ENCODE measurements at places on chromosomes 11 and 22. TPM values are rescaled to one million over a fixed set of nuclear protein-coding genes. Genes with fewer than 3 reads are reported as not detected.

DNA sequence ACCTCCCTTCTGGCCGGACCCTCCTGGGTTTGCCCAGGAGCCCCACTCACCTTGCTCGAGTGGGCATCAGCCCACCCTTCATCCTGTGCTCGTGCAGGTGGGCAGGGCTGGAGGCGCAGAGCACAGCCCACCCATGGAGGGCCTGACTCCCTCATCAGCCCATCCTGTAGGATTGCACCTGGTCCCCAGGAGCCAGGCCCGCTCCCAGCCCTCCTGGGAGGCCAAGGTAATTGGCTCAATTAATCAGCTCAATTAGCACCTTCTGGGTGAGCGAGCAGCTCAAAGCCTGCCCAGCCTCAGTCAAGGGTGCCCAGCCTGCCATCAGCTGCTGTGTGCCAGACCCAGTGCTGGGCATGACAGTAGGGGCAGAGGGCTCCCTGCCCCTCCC, 58.1 kb upstream of the NECTIN1 start:
- H3K27ac ChIP-seq, result no peak overlapping the region
- no peak for DNase-seq
- peaks cover 2% of the 10 kb centered on the region for H3K36me3 ChIP-seq
- H3K27me3 ChIP-seq, result peaks cover 8% of the 10 kb centered on the region
- peaks cover 10% of the 10 kb centered on the region for H3K4me1 ChIP-seq

DNA sequence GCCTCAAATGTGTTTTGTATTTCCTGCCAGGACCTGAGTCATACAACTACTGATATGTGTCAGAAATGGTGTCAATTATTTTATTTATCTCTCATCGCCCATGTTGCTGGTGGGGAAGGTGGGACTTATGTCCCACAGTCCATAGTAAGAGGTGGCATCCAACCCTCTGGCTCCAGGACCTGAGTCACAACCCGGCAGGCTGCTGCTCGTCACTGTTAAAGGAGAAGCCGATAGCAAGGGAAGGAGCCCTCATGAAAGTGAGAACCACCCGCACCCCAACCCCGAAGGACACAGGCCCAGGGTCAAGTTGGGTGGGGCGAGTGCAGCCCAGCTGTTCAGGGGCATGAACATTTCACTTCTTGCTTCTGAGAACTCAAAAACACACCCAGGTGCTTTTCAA, 33.1 kb upstream of the TP53I11 start:
- H3K36me3 ChIP-seq, result no peaks in the 10 kb centered on the region
- H3K4me3 ChIP-seq, result no peak overlapping the region
- no peaks in the 10 kb centered on the region for H3K4me1 ChIP-seq
- H3K27me3 ChIP-seq, result peaks cover 24% of the 10 kb centered on the region
- DNase-seq, result no peak

DNA sequence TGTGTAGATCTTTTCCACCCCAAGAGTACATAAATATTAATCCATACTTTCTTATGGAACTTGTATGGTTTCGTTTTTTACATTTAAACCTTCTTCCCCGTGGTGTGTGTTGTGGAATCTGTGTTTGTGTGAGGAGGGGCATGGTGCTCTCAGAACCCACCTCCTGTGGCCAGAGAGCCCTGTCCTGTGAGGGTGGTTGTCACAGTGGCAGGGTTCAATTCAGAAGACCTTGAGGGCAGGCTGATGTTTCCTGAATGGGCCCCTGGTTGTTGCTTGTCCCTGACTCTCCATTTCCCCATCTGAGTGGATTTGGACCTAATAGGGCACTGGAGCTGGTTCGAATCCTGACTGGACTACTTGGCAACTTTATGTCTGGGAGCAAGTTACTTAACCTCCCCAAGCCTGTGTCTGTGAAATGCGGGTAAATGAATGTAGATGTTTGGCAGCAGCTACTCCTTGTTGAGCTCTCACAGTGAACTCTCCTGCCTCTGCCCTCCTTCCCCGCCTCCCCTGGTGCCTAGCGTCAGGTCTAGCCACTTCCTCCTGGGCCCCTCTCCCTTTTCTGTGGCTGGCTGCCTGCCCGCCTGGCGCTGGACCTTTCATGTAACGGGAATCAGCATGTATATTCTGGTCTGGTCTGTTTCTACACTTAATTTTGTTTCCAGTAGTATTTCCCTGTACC, 7.3 kb downstream of the NEAT1 start:
- peaks cover 65% of the 10 kb centered on the region for H3K36me3 ChIP-seq
- H3K4me3 ChIP-seq, result peak overlapping the region; percentile 98
- peaks cover 90% of the 10 kb centered on the region for H3K4me1 ChIP-seq
- DNase-seq, result no peak
- no peaks in the 10 kb centered on the region for H3K27me3 ChIP-seq

- H3K36me3 ChIP-seq, result peaks cover 2% of the 10 kb centered on the region
- no peak overlapping the region for H3K27ac ChIP-seq
- DNase-seq, result no peak
- H3K27me3 ChIP-seq, result peaks cover 27% of the 10 kb centered on the region
- H3K4me3 ChIP-seq, result no peak overlapping the region
Measured at GRCh38 chr11:106271086-106271485, 193.6 kb downstream of the AASDHPPT start.

- no peak for DNase-seq
- no peaks in the 10 kb centered on the region for H3K27me3 ChIP-seq
- no peak overlapping the region for H3K4me3 ChIP-seq
- H3K36me3 ChIP-seq, result no peaks in the 10 kb centered on the region
- H3K27ac ChIP-seq, result peak overlapping the region; percentile 95
Measured at GRCh38 chr22:28710107-28710506, 30.5 kb upstream of the TTC28 start.

DNA sequence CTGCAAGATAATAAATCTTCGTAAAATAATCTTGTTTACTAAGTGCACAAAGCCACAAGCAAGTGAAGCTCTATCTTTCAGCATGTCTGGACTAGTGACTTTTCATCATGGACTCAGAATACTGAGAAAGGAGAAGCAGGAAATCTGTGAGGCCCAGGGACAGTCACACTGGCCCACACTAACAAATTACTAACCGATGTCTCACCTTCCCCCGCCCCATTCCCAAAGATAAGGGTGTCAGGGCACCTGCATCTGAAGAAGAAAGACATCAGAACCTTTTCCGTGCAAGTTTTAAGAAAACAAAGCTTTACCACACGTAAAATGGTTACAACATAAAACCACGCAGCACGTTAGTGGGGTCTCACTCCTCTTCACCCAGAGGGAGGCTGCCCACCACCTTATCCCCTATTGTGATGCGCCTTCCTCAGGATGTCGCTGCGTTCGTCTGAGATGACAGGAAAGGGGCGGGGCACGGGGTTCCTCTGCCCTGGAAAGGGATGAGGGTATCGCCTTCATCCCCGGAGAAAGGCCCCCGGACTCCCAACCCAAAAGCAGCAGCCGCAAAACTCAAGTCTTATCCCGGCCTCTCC, 616 bp downstream of the BTBD10 start:
- H3K4me3 ChIP-seq, result peak overlapping the region; percentile 99
- H3K27me3 ChIP-seq, result peaks cover 3% of the 10 kb centered on the region
- peaks cover 29% of the 10 kb centered on the region for H3K4me1 ChIP-seq
- DNase-seq, result no peak
- H3K27ac ChIP-seq, result peak overlapping the region; percentile 99

GRCh38 chr11:22163394-22163797, 29.5 kb upstream of the ANO5 start:
- DNase-seq, result no peak
- H3K27me3 ChIP-seq, result no peaks in the 10 kb centered on the region
- H3K4me1 ChIP-seq, result no peaks in the 10 kb centered on the region
- no peaks in the 10 kb centered on the region for H3K36me3 ChIP-seq
- no peak overlapping the region for H3K27ac ChIP-seq

- H3K4me1 ChIP-seq, result no peaks in the 10 kb centered on the region
- H3K4me3 ChIP-seq, result no peak overlapping the region
- no peak for DNase-seq
- H3K27ac ChIP-seq, result no peak overlapping the region
Measured at GRCh38 chr11:113487622-113488021, 12.4 kb upstream of the DRD2 start.

GRCh38 chr22:36368359-36368983, 19.3 kb downstream of the MYH9 start:
- H3K36me3 ChIP-seq, result peaks cover 3% of the 10 kb centered on the region
- peak overlapping the region; percentile 91 for H3K27ac ChIP-seq
- no peak for DNase-seq
- peak overlapping the region; percentile 63 for H3K4me3 ChIP-seq
- H3K27me3 ChIP-seq, result no peaks in the 10 kb centered on the region
- peaks cover 99% of the 10 kb centered on the region for H3K4me1 ChIP-seq

GRCh38 chr11:65903068-65903481, 2.9 kb upstream of the FOSL1 start:
- H3K27ac ChIP-seq, result peak overlapping the region; percentile 90
- no peaks in the 10 kb centered on the region for H3K36me3 ChIP-seq
- peak; percentile 81 for DNase-seq
- no peaks in the 10 kb centered on the region for H3K27me3 ChIP-seq

SEPTIN5 gene
- total RNA-seq, result 108 TPM

DNA sequence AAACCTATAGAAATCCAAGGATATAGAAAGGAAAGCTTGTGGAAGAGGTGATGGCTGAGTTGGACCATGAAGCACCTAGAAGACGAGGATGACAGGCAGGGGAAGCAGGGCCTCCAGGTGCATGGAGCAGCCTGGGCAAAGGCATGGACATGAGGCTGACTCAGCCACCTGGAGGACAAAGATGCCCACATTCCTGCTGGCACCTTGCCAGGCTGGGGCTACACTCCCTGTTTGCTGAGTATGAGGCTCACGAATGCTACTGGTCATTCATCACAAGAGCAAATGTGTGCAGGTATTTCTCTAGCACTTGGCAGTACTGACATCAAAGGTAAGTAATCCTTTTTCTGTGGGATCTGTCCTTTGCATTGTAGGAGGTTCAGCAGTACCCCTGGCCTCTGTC, 7.1 kb upstream of the SCGB2A1 start:
- H3K27ac ChIP-seq, result no peak overlapping the region
- no peaks in the 10 kb centered on the region for H3K4me1 ChIP-seq
- H3K27me3 ChIP-seq, result peaks cover 41% of the 10 kb centered on the region
- no peak overlapping the region for H3K4me3 ChIP-seq
- no peak for DNase-seq

- peaks cover 10% of the 10 kb centered on the region for H3K27me3 ChIP-seq
- peak overlapping the region; percentile 87 for H3K4me3 ChIP-seq
- DNase-seq, result peak; percentile 89
- peaks cover 12% of the 10 kb centered on the region for H3K4me1 ChIP-seq
Measured at GRCh38 chr22:41197038-41197972, 7.8 kb upstream of the L3MBTL2 start.

CALCB gene
- total RNA-seq, result not detected

GRCh38 chr11:95682552-95682951, 107.0 kb downstream of the FAM76B start:
- H3K36me3 ChIP-seq, result no peaks in the 10 kb centered on the region
- H3K4me1 ChIP-seq, result peaks cover 23% of the 10 kb centered on the region
- peaks cover 2% of the 10 kb centered on the region for H3K27me3 ChIP-seq
- H3K27ac ChIP-seq, result no peak overlapping the region

SYT7 gene
- 0.10 TPM for total RNA-seq

ARFIP2 gene
- total RNA-seq, result 64.6 TPM

DNA sequence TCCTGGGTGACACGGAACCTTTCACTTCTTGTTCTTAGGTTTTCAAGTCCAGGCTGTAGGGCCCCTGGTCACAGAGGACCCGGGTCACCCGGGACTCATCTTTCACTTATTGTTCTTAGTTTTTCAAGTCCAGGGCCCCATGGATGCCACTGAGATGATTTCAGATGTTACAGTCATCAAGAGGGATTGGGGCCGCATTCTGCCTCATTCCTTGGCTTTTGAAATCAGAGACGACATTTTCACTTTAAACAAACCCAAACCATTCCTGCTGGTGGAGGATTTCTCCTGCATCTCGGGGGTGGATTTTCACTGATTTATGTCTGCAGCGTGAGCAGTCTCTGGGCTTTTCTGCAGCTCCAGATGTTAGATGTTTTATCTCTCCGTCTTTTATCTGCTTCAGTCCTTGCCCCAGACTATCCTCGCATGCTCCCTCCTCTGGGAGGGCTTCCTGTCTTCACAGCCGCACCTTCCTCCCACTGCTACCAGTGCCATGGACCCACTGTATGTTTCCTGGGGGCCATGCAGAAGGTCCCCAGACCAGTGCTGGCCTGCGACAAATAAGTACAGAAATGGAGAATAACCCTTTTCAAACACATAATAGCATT, 27.4 kb downstream of the FBLN1 start:
- H3K4me3 ChIP-seq, result no peak overlapping the region
- no peaks in the 10 kb centered on the region for H3K27me3 ChIP-seq
- peaks cover 35% of the 10 kb centered on the region for H3K4me1 ChIP-seq
- DNase-seq, result no peak
- H3K27ac ChIP-seq, result no peak overlapping the region
- peaks cover 20% of the 10 kb centered on the region for H3K36me3 ChIP-seq

GRCh38 chr11:96033599-96033998, 109.7 kb upstream of the MTMR2 start:
- no peaks in the 10 kb centered on the region for H3K27me3 ChIP-seq
- DNase-seq, result no peak
- no peak overlapping the region for H3K27ac ChIP-seq
- H3K4me3 ChIP-seq, result no peak overlapping the region
- peaks cover 6% of the 10 kb centered on the region for H3K36me3 ChIP-seq

IRAG1 gene
- 22.2 TPM for total RNA-seq

GRCh38 chr22:42939451-42939881, 75.5 kb downstream of the PACSIN2 start:
- no peaks in the 10 kb centered on the region for H3K27me3 ChIP-seq
- H3K4me3 ChIP-seq, result no peak overlapping the region
- H3K4me1 ChIP-seq, result peaks cover 78% of the 10 kb centered on the region
- H3K36me3 ChIP-seq, result peaks cover 4% of the 10 kb centered on the region

OR52I1 gene
- total RNA-seq, result not detected

DNA sequence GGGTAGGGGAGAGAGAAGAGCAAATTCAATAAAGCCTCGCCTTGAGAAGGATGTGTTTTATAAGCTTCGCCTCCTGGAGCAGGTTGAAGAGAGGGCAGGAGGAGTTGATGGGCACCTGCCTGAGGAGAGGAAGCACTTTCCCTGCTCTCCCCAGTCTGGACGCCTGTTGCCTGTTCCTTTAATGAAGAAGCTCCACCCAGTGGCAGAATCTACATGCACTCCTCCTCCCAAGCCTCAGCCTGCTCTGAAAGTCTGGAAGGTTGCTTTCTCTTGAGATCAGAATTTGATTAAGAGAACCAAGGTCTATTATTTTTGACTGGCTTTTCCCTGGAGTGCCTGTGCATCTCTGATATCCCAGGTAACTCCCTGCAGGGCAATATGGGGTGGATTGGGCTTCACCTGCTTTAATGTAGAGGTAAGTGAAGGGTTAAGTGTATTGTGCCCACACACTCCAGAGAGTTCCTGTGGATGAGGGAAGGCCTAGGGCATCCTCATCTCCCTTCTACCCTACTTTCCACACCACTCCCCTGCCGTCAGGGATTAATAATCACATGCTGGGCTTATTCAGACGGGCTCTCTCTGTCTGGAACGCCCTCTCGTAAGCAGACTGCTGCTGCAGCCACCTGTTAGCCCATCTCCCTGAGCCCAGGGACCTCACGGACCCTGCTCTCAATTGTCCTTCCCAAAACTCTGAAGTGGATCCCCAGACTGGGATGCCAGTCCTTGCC, 22.3 kb downstream of the NTM start:
- H3K27me3 ChIP-seq, result no peaks in the 10 kb centered on the region
- no peaks in the 10 kb centered on the region for H3K36me3 ChIP-seq
- no peak overlapping the region for H3K4me3 ChIP-seq
- no peaks in the 10 kb centered on the region for H3K4me1 ChIP-seq
- no peak overlapping the region for H3K27ac ChIP-seq
- DNase-seq, result no peak

SLC5A4 gene
- total RNA-seq, result not detected

- peaks cover 55% of the 10 kb centered on the region for H3K4me1 ChIP-seq
- H3K4me3 ChIP-seq, result no peak overlapping the region
- no peak for DNase-seq
- no peaks in the 10 kb centered on the region for H3K27me3 ChIP-seq
- H3K27ac ChIP-seq, result peak overlapping the region; percentile 68
Measured at GRCh38 chr11:122746050-122746478, 90.5 kb downstream of the UBASH3B start.

NOX4 gene
- total RNA-seq, result 20.1 TPM

Data from osteocyte (in vitro differentiated cells).